ENCODE measurements at places on chromosomes 6 and 20.

DNA sequence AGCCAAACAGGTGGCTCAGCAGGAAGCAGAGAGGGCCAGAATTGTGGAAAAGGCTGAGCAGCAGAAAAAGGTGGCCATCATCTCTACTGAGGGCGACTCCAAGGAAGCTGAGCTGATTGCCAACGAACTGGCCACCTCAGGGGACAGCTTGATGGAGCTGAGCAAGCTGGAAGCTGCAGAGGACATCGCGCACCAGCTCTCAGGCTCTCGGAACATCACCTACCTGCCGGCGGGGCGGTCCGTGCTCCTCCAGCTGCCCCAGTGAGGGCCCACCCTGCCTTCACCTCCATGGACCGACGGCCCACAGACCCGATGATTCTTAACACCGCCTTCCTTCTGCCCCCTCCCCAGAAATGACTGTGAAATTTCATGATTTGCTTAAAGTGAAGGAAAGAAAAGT is 17.8 kb upstream of the RAET1L start:
- DNase-seq: no peak

DNA sequence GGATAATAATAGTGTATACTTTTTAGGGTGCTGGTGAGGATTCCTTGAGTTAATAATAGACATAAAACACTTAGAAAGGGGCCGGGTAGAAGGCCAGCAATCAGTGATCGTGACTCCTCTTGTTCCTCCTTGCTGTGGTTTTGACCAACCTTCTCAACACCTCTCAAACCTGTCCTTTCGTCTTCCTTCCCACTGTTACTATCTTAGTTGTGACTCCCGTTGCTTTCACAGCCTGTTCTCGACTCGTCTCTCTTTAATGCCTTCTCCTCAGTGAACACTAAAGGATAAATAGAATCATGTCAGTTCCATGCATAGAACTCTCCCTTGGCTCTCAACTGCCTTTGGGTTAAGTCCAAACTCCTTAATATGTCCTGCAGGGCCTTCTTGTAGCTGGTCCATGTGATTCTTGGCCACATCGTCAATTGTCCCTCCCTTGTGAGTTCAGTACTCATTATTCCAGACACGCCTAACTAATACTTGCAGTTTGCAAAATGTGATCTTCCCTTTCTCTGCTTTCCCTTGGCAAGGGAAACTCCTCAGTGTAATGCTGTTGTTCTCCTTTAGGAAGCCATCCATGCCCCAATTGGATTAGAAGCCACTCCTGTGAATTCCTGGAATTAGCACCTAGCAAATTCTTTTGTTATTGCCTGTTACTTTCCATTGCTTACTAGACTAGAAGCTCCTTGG is 164.9 kb downstream of the UTRN start:
- DNase-seq: no peak

DNA sequence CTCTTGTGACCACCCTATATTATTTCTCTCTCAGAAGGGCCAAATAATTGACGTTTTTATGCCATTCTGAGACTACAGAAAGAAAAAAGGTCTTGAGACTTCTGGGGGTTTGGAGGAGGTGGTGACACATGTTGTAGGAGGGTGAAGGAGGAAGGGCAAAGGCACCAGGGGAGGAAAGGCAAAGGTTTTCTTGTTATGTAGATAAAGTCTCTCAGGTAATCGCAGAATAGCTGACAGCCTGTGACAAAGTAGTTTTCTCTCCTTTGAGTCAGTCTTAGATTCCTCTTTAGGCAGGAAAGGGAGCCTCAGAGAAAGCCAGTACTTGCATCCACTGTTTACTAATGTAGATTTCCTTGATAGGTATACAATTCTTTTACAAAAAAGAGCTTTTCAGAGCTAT is 23.6 kb downstream of the OR2B2 start:
- DNase-seq: no peak

DNA sequence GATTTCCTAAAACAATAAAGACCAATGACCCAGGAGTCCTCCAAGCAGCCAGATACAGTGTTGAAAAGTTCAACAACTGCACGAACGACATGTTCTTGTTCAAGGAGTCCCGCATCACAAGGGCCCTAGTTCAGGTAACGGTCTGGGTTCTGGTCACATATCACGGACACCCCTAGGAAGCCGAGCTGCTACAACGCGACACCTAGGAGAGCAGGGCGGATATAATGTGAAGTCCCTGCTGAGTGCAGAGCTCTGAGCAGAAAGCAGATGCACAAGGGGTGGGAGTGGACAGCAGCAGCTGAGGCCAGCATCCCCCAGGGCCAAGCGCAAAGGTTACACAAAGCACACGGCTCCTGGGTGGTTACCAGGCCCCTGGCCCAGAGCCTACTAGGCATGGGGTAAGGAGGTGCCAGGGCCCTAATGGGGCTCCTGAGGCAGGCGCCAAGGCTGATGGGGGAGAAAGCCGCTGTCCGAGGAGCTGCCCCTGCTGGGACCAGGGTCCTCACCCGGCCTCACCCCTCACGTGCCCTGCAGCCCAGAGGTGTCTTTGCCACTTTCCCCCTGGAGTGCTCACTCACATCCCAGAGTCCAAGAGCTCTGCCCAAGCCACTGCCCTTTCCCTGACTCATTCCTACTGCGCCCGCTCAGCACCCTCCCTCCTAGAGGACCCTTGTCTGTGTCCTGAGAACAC is 8.4 kb downstream of the CST7 start:
- DNase-seq: no peak

DNA sequence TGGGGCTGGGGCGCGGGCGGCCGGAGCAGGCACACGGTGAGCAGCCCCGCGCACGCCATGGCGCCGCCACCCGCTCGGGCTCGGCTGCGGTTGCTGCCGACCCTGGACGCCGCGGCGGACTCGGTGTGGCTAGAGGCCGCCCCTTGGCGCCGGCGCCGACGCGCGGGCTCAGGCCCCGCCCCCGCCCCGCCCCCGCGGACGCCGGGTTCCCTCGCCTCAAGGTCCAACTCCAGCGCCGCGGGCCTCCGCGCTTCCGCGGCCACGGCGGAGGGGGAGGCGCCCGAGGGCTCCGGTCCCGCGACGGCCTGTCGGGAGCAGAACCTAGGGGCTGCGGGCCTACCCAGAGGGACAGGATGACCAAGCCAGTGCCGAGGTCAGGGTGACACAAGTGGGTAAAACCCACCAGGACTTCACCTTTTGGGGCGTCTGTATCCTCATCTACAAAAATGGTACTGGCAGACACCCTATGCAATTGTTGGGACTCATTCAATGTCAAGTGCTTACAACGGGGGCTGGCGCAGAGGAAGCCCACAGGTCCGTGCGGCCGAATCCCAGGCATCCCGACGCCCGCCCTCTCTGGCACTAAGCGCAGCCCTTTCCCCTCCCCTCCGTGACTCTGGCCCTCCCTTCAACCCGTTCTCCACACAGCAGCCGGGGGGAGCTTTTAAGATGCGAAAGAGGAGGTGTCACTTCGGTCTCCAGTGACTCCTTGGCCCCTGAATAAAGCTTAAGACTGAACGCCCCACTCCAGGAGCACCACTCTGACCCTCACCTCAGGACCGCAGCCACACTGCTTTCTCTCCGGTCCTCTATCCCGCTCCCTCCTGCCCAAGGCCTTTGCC is at the start of gene NECAB3:
Gene NECAB3 (minus strand): TSS at position 135 of the 842 bp plus-strand sequence. CDS start 76 bp downstream, at position 59.
- DNase-seq: peak; percentile 94

- DNase-seq: peak; percentile 20
Observed at GRCh38 chr6:161066511-161066910, 74.9 kb downstream of the MAP3K4 start.

GRCh38 chr6:142907544-142907943 is 37.4 kb downstream of the HIVEP2 start:
- no peak for DNase-seq

DNA sequence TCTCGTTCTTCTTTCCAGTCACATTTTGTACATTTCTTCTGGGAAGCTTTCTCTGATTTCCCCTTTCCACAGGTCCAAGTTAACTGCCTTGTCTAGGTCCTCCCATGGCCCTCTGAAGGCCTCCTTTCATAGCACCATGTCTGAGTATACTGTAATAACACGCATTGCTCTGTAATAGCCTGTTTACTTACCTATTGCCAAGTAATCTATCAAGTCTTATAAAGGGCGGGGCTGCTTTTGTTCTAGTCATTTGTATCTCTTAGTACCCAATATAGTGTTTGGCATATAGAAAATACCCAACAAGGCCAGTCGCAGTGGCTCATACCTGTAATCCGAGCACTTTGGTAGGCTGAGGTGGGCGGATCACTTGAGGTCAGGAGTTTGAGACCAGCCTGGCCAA is 17.9 kb downstream of the PTPN1 start:
- no peak for DNase-seq

DNA sequence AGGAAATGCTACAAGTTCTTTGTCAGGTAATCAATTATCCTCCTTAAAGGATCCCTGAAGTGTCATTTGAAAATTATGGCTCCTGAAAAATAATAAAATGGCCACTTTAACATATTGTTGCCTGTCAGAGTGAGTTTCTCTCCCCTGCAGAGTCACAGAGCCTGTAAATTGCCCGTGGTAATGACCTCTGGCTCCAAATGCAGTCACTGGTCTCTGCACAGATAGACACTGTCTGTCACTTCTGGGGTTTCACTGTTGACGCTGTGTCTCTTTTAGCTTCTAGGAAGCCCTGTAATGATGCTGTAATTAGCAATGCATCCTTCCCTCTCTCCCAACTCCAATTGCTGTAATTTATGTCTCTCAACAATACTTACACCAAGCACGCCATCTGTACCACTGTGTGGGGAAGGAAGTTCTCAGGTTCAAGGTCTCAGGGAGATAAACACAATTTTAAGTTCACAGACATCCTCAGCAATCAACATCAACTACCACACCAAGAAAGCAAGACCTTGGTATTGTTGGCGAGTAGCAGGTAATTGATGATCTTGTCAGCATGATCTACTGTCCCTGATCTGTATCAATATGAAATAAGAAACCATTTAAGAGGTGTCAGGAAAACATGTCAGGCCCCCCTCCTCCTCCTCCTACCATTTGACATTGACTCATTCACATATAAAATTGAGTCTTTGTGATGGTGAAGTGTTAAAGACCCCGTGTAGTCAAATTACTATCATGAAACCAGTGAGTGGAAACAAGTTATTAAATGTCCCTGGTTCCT is 91.2 kb upstream of the SULF2 start:
- DNase-seq: no peak

DNA sequence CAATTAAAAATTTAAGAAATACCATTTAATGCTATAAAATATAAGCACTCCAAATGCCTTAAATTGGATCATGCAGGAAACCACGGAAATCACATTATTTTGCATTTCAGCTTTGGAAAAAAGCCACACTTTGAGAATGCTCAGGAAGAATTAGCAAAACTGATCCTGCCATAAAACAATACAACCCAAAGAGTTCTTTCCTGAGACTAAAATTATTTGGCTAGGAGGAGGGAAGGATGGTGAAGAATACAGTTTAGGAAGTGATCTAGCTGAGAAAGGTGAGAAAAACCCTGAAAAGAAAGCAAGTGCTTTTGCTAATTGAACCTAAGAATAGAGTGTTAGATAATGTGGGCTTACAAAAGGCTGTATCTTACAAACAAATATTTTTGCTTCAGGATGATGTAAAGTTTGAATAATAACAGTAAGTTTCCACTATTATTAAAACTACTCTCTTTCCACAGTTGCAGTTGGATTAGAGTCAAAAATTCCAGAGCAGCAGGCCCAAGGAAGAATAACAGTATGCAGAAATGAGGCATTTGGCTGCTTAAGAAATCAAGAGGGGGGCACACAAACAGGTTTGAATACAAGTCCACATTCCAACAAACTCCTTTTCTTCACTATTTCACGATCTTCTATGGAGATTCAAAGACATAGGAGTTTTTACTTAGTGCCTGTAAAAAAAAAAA is 565.4 kb downstream of the RFPL4B start:
- no peak for DNase-seq

DNA sequence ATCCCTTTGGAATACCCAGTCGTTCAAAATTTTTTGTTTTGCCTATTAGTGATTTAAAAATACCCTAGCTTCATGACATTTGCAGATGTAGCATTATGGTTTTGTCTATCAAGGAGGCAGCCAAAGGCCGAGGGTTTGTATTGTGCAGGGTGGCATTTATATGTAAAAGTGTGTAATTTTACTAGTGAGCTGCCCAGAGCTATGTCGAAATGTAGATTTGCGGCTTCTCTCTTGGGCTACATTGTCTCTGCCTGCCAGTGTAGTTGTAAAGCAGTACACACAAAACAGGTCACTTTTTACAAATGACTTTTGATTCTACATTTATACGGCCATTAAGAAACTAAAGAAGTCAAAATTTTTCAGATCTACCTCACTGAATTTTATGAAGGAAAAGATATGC is 87.7 kb downstream of the TSHZ2 start:
- DNase-seq: no peak

- peak; percentile 27 for DNase-seq
Observed at GRCh38 chr6:112563368-112563767, 216.2 kb downstream of the RFPL4B start.

DNA sequence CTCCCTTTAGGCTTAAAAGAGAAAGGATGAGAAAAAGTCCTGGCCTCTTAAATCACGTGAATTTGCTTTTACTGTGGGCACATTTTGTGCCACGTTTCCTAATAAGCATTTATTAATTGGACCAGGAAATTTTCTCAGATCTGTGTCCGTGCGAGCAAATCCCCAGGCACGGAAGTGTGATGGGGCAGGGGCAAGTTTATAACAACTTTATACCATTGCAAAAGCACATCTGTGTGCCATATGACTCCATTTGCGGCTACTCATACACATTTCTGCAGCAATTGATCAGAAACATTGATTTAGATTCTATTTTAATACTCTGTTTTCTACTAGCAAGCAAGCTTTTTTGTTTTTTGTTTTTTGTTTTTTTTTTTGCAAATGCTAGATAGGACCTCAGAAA is 373.2 kb downstream of the TAF4 start:
- DNase-seq: no peak

- DNase-seq: no peak
Observed at GRCh38 chr6:6518631-6519427, 69.7 kb upstream of the LY86 start.

DNA sequence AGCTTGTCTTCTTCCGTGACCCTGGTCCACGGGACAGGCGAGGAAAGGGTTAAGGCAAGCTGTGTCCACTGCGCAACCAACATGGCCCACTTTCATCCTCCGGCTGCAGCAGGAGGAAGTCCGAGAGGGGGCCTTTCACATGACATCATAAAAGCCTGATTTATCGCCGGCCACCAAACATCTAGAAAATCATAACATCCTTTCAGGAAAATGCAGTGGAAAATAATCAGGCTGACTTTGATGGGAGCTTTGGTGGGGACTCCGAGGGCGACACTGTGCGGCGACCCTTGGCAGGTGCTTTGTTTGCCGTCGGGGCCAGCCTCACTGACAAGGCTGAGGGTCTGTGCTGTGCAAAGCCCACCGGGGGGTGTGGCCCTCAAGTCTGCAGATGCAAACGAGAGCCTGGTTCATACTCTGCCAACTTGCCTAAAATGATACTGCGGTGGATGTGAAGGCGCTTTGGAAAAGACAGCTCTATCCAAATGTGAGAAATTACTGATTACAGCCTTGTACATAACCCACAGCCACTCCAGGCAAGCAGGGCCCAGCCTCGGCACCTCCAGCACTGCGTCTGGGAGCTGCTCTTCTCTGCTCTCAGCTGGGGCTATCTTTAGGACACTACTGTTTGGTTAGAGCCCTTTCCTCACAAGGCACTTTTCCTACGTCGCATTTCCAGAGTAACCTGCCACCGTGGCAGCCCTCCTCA is 25.7 kb downstream of the FOXC1 start:
- DNase-seq: no peak

- DNase-seq: no peak
Observed at GRCh38 chr6:159555082-159555875, 137.8 kb downstream of the SOD2 start.

All from AG08396 (cell line).